Stimulated activated naive CD4-positive, alpha-beta T cell treated with Interleukin-2 at 50 U/mL for 16 hours (primary cell): ENCODE measurements at places on chromosomes 11 and 22.

DNA sequence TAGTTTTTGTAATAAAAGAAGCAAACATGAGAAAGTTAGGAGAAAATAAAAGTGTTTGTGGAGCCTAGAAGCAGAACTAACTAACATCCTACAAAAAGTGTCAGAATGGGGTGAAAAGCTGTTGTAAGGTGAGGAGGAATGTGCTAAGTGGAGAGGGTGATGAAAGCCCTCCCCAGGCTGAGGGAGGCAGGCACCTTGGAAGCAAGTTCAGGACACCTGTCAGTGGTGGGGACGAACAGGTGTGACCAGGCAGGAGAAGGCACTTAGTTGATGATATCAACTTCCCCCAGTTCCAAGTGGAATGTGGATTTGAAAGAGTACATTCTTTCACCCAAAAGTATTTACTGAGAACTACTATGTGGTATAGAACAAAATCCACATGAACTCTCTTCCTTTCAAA is 18.7 kb upstream of the BMAL1 start:
- no peak for DNase-seq

DNA sequence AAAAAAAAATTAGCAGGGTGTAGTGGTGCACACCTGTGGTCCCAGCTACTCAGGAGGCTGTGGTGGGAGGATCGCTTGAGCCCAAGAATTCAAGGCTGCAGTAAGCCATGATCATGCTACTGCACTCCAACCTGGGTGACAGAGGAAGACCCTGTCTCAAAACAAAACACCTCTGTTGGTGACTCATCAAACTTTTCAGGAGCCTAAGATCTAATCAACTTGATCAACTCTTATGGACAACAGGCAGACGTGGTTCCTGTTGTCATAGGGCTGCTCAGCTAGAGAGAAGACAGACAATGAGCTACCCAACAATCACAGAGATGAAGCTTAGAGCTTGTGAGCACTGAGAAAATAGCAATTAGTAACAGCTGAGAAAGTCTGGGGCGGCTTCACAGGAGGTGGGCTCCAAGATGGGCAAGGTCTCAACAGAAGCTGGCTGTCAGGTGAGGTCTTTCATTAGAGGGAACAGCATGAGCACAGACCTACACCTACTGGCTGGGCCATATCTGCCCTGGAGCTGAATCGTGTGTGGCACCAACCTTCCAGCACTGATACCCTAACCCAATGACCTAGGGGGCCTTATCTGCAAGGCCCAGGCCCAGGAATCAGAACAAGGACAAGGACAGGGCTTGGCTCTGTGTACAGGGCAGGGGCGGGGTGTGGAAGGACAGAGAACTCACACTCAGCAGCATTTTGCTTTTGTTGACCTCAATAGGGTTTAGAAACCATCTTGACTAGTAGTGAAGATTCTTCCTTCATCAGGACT is 7.2 kb upstream of the UCP3 start:
- DNase-seq = no peak

DNA sequence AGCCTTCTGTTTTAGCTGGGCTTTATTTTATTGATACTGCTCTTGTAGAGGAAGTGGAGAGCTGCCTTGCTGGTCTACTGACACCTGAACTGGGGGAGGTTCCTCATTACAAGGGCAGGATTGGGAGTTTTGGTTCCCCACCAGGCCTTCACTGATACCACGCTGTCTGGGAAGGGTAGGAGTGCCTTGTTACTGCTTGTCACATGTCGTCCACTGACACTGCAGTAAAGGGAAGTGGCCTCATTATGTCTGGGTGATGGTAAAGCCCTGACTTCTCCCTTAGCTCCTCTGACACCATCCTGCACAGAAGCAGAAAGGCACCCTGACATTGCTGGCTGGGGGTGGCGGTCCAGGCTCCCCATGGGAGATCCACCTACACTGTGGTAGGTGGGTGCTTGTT is 38.7 kb upstream of the ELF5 start:
- DNase-seq = no peak

GRCh38 chr11:75371949-75372876 is 20.8 kb upstream of the ARRB1 start:
- no peak for DNase-seq

DNA sequence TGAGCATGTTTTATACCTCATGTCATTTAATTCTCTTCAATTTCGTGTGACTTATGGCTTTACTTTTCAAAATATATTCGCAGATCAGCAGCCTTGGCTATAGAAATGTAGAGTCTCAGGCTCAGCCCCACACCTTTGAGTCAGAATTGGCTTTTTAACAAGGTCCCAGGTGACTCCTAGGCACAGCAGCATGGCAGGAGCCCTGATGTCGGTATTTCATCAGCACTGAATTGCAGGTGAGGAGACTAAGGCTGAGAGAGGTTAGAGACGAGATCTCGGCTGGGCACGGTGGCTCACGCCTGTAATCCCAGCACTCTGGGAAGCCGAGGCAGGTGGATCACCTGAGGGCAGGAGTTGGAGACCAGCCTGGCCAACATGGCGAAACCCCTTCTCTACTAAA is 196.9 kb upstream of the SEZ6L start:
- DNase-seq = no peak
